ENCODE measurements at places on chromosomes 2 and 18.
A peak's percentile ranks its signal among the peaks of the same experiment; 100 is the strongest.

DNA sequence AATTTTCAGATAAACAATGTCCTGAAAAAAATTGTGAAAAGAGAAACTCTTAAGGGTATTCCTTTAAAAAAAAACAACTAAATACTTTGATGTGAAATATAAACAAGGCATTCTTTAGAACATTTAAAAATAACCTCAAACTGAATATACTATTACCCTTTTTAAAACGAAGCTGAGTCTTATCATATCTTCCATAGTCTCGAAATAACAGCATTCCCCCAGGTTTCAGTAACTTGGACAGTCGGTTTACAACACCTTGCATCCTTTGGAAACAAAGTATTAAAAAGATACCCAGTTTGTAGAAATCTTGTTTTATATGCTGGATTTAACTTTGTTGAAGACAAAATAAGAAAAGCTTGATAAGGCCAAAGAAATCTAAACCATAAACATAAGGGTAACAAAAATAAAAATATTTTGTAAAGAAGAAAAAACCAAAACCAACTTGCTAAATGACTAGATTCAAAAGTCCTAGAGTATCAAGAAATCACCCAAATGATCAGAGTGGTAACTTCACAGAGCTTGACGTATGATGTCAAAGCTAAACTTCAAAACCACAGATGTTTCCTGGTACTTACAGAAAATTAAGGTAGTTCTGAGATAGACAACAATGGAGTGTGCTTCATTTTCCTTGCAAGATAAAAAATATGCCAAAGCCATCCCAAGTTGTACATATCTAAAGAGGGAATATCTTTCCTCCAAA lies 107.8 kb downstream of the METTL8 start:
- no peak for DNase-seq

DNA sequence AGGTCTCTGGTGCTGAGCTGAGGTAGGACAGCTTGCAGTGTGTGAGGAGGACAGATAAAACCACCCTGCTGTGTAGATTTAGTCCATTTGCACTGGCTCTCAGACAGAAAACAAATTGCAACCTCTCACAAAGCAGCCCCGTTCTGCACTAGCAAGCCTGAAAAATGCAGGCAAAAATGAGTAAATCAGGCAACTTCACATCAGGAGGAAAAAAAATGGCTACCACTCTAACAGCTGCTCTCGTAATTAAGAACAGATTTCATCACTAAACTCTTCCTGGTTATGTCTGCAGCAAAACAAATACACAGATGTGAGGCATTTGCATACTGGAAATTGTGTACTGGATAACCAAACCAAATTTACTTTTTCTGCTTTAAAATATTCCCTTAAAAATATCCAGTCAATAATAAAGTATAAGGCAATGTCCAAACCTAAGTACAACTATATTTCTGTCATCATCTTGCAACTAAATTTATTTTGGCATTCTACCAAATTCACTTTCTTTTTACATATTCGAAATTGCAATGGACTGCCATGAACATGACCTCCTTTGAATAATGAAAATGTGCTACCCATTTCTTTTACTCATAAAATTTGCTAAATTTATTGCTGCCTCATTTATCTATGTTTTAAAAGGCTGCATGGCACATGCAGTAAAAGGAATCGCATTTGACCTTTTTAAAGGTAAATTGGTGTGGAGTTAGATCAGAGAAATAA lies 157.4 kb downstream of the AFF3 start:
- DNase-seq = no peak

GRCh38 chr2:27754138-27754588 lies 17.4 kb upstream of the MRPL33 start:
- DNase-seq = peak; percentile 52

- no peak for DNase-seq
Measured at GRCh38 chr18:24811950-24812681, 351.7 kb downstream of the HRH4 start.

GRCh38 chr2:101341901-101342624 lies 33.6 kb upstream of the RNF149 start:
- DNase-seq = peak; percentile 64

DNA sequence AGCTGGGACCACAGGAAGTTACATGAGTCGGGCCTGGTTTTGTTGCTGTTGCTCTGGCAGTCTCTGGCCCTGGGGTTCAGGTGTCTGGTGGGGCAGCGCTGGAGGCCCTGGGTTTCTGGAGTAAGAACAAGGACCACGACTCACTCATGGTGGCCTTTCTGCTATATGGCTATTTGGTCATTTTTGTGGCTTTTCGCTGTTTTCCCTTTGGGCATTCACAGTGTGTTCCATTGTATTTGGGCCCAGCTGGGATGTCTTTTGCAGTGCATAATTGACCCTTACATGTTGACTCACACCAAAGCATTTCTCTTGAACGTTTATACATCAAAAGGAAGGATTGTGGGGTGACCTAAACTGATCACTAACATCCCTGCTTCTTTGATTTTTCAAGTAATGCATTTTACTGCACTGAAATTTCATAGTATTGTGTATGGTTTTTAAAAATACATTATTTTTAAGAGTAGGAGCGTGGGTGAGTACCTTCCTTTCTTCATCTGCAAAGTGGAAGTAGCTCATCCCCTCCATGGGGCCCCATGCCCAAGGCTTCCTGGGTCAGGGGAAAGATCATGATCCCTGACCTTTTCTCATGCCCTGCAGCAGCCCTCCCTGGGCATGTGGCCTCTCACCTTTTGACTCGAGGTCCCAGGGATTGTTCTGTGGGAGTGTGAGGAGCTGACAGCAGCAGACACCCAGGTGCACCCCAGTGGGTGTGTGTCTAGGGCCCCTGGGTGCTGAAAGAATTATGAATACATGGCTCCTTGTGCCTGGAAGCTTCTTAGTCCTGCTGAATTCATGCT lies 225.5 kb downstream of the AGAP1 start:
- DNase-seq = no peak

DNA sequence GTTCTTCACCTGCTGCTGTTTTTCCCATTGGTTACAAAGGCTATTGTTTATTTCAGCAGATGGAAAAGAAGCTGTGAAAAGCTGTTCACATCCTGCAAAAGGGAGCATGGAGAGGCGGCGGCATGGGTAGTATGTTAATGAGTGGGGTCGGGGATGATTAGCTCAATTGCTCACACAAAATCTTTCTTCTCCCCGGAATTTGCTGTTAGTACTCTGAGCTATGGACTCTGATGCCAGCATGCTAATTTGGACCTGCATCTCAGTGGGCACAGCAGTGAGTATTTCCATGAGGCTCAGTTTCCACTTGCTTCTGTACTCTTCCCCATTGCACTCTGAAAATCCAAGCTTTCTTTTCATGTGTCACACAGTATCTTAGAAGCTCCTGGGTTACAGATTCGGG lies 61.6 kb downstream of the DNER start:
- DNase-seq = no peak

- DNase-seq = no peak
Measured at GRCh38 chr2:165428926-165429325, 40.6 kb upstream of the CSRNP3 start.

DNA sequence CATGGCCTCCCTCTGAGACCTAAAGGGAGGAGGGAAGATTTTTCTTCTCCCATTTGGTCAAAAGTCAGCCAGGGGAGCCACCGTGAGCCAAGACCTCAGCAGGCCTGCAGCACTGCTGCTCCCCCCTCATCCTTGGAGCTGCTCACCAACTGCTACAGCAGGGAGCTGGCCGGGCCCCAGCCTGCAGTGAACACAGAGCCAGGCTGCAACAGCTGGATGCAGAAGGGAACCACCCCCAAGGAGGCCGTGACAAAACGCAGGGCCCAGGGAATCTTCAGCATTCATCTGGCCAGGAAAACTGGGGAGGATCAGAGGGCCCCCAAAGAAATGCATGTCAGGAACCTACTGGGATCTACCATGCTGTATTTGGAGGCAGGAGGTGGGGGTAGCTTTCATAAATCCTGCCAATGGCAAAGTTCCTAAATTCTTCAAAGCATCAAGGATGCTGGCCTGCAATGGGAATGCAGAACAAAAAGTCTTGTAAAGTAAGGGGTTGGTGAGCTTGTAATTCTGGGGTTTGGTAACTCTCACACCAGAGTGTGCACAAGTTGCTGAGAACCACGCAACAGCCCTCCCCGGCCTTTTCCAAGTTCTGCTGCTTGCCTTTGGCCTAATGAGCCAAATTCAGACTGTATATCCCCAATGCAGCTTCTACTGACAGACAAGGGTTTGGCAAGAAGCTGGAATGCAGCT lies 61.0 kb downstream of the CACNB4 start:
- DNase-seq = no peak

- DNase-seq = no peak
Measured at GRCh38 chr2:15729709-15730544, 138.3 kb downstream of the DDX1 start.

DNA sequence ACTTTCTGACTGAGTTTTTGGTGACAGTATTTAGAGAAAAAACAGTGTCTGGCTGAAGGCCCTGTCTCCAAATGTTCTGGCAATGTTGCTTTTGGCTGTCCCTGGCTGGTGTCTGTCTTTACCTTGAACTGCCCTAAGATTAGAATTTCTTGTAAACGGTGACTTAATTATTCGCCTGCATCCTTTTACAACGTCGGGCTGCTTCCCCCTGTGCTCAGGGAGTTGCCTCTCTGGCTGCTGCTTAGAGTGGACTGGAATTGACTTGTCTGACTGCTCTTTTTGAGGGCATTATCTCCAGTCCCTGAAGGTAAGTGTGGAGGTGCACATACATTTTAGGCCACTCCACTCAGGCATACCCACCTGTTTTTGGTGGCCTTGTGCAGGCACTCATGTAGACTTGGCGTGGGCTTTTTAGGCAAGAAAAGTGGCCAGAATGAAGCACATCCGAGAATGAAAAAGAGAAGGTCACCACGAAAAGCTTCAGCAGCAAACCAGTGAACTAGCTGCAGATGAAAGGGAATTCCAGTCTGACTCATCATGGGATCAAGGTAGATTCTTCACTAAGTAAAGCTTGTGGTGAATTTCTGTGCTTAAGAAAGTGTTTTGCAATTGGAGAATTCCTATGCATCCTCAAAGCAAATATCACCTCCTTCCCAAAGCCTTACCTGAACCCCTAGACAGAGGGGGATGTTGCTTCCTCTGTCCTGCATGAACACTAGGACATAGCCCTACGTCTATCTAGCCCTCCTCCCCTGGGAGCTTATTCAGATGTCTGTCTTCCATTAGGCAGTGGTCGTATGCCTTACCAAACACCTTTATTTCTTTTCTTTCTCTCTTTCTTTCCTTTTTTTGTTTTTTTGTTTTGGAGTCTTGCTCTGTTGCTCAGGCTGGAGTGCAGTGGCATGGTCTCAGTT lies 230.3 kb upstream of the TRIB2 start:
- no peak for DNase-seq

GRCh38 chr2:60502144-60502543 lies 51.3 kb downstream of the BCL11A start:
- DNase-seq = no peak

DNA sequence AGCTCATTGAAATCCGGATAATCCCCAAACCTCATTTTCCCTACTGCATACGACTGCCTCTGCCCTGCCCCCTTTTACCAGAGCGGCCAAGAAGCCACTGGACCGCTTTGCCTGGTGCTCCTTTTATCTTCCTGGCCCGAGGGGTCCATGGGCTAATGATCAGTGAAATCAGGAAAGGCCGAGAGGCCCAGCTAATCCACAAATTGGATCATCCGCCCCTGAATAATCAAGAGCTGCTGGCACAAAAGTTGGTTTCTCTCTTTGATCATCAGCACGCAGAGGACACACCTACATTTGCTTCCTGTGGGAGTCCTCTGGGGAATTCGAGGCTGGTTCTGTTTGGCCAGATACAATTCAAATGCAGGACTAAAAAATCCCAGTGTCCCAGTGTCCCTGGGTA lies 144.5 kb downstream of the INSIG2 start:
- no peak for DNase-seq

- DNase-seq = no peak
Measured at GRCh38 chr2:83960371-83960770, 498.7 kb downstream of the SUCLG1 start.

GRCh38 chr18:35584735-35585134 lies 3.2 kb downstream of the GALNT1 start:
- DNase-seq = no peak

DNA sequence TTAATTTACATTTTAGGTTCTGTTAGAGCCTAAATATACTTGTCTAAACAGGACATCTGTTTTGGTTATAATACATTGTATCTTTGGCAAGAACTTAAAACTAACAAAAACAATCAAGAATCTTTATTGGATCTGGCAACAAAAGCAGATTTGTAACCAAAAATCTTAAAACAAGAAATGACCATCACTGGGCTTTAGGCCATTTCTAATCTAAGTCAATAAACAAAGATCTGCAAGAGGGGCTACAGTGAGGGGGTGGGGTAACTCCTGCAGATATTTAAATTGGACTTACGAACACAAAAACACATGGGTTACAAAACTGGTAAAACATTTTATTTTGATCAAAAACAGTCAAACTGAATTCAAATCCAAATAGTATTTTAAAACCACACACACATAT lies 77.3 kb downstream of the SRBD1 start:
- no peak for DNase-seq

DNA sequence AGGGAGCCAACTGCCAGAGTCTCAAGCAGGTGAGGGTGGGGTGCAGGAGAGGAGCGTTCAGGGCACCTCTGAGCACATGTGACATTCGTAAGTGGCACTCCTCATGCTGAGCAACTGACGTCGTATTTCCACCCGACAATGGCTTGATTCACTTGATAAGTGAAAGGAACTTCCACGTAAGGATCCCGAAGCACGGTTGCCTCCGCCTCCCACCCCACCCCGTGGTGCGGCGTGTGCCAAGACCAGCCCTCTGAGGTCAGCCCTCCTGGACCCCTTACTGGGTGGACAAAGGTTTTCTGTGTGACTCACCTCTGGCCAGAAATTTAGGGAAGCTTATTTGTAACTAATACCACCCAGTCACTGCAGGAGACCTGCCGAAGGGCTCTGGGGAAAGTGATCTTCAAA lies 59.9 kb downstream of the AGAP1 start:
- DNase-seq = no peak

- DNase-seq = no peak
Measured at GRCh38 chr2:128519517-128520215, 201.0 kb upstream of the HS6ST1 start.

DNA sequence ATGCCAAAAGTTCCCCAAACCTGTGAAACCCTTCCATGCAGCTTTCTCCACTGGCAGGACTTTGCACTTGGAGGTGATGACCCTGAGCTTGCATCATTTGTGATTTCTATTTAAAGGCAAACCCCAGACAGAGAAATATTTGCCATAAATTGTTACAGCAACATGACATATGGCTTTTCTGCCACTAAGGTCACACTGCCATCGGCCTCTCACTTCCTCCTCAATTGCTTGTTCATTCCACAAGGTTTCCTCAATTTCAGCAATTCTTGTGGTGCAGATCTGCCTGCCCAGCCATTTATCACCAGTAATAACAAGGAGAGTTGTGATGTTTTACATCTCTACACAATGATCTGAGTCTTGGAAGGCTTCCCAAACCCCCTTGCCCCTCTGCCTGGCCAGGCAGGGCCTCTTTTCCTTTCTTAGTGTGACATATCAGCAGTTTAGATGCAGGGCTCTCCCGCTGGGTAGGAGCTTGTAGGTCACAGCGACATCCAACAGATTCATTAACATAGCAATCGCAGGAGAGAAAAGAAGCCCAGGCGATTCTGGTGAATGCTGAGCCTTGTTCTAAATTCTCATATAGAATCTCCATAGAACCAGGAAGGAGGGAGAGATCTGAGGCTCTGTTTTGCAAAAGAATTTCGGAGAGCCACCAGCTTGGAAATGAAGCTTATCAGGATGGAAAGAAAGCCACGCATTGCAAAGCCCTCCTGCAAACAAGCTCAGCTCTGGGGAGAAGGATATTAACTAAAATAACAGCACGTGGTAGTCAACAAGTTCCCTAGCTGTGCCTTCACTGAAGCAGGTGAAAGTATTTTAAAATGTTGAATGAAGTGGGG lies 46.7 kb upstream of the ITGA6 start:
- DNase-seq = no peak

GRCh38 chr18:72940986-72941385 lies 73.2 kb upstream of the NETO1 start:
- no peak for DNase-seq
